NCI-H1436 treated with DMSO at 0.1 percent for 48 hours (cell line): ENCODE measurements at places on chromosomes 16 and 17.

GRCh38 chr17:46768540-46768870 is 50.0 kb downstream of the WNT3 start:
- DNase-seq, result no peak

DNA sequence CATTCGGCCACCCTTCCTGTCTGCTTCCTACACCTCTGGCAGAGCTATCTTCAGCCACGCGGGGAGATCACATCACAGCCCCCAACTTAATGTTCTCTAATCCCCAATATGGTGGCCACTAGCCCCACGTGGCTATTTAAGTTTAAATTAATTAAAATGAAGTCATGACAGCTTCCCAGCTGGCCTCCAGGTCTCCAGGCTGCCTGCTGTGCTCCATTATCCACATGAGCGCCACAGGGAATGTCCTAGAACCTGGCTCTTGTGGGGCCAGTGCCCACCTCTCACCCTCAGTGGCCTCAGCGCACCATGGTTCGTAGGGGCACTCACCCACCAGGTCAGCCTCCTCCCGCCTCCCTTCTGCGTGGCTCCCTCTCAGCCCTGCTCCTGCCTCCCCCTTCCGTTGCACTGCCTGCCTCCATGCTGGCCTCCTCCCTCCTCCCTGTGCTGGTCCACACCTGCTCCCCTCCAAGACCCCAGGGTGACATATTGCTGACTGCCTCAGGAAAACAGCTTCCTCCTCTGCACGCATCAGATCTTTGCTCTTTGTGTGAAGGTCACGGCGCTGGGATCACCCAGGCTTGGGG is 47.7 kb downstream of the IRF8 start:
- no peak for DNase-seq

GRCh38 chr16:58940609-58941008 is 206.5 kb upstream of the GOT2 start:
- no peak for DNase-seq

GRCh38 chr16:23863511-23864422 is 28.0 kb downstream of the PRKCB start:
- DNase-seq, result no peak

GRCh38 chr16:85019659-85020245 is 7.8 kb upstream of the KIAA0513 start:
- DNase-seq, result no peak

- DNase-seq, result no peak
Observed at GRCh38 chr17:50337956-50338355, 8.0 kb upstream of the XYLT2 start.

- no peak for DNase-seq
Observed at GRCh38 chr17:71276079-71276478, 844.7 kb upstream of the SOX9 start.

- no peak for DNase-seq
Observed at GRCh38 chr17:45971698-45972141, 27.3 kb upstream of the STH start.

DNA sequence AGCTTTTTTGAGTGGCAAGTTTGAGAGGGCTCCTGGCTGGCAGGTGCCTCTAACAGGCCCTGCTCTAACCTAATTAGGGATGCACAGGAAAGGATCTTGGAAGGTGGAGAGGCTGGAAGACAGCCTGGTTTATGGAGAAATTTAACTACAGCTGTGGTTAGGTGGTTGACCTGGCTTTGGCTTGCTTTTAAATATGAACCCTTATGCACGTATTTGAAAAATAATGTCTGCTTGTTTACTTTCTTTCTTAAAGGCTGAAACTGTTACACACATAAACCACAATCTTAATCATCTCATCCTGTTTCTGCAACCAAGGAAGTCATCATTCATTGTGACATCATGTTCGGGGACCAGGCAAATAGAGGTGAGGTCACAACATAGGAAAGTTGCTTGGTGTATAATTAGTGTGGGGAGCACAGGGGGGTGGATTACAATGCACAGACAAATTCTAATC is 23.1 kb upstream of the DHRS13 start:
- DNase-seq, result no peak

- DNase-seq, result no peak
Observed at GRCh38 chr16:9407206-9407758, 315.8 kb downstream of the HAPSTR1 start.

DNA sequence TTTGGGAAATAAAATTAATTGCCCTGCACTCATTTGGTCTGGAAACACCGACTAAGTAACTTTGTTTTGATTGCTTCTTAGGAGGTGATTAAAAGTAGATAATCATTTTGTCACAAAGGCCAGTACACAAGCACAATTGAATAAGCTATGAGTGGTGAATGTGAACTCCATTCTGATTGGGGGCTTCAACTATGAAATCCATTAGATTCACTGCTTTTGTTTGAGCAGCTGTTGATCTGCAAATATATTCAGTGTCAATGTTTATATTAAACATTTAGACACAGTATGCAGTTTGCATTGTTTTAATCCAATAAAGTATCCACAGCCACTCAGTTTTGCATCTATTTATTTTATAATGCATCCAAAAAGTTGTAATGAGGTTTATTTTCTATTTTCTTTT is 817.5 kb downstream of the CDH11 start:
- DNase-seq, result no peak

- DNase-seq, result no peak
Observed at GRCh38 chr17:14774774-14775173, 473.9 kb downstream of the HS3ST3B1 start.

DNA sequence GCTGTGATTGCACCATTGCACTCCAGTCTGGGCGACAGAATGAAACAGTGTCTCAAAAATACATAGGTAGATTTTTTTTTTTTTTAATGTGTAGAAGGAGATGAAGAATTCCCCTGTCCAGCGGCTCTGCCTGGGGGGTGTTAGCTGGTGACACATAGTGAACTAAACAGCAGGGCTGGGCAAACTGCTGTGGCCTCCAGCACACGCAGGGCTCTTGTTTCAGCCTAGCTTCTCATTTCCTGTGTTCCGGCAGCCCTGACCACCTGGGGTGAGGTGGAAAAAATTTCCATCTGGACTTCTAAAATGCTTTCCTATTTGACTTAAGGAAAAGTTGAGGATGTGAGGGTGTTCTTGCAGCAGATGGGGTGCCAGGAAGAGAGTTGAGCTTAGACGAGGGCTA is 33.3 kb upstream of the RGS9 start:
- DNase-seq, result no peak

- DNase-seq, result no peak
Observed at GRCh38 chr17:74971842-74972106, 785 bp downstream of the HID1 start.

GRCh38 chr16:2042986-2043666 is 4.5 kb downstream of the NTHL1 start:
- DNase-seq, result no peak

- DNase-seq, result no peak
Observed at GRCh38 chr17:77189148-77189547, 48.4 kb downstream of the SEC14L1 start.

DNA sequence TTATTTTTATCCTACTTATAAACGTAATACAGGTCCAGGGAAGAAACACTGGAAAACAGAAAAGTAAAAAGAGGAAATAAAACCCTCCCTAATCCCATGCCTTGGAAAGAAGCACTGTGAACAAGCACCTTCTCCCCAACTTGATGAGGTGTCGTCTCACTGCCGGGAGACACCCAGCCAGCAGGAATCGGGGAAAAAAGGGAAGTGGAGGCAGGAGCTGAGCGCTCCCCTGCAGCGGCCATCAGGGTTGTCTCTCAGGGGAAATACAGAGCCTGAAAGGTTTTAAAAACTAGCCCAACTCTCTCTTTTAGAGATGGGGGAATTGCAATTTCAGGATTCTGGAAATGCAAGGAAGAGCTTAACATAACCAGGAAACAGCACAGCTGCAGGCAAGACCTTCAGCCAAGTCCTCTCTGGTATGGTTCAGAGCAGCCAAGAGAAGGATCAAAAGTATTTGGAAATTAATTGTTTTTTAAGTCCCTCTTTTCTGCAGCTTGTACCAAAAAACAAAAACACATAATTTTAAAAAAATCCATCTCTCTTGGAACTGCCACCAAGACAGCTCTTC is 96.3 kb upstream of the RCVRN start:
- no peak for DNase-seq

GRCh38 chr17:83201206-83202001 is 122.0 kb downstream of the METRNL start:
- no peak for DNase-seq

- no peak for DNase-seq
Observed at GRCh38 chr16:5379954-5380353, 282.4 kb upstream of the EEF2KMT start.

- no peak for DNase-seq
Observed at GRCh38 chr17:1076299-1076981, 79.5 kb downstream of the TIMM22 start.

DNA sequence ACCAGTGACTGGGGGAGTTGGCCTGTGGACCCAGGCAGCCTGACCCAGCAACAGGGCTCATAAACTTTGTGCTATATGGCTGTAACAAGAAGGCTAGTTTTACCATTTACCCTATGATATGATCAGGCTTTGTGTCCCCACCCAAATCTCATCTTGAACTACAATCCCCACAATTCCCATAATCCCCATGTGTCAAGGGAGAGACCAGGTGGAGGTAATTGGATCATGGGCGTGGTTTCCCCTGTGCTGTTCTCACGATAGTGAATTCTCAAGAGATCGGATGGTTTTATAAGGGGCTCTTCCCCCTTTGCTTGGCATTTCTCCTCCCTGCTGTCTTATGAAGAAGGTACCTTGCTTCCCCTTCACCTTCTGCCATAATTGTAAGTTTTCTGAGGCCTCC is 111.2 kb upstream of the NLRP1 start:
- no peak for DNase-seq

DNA sequence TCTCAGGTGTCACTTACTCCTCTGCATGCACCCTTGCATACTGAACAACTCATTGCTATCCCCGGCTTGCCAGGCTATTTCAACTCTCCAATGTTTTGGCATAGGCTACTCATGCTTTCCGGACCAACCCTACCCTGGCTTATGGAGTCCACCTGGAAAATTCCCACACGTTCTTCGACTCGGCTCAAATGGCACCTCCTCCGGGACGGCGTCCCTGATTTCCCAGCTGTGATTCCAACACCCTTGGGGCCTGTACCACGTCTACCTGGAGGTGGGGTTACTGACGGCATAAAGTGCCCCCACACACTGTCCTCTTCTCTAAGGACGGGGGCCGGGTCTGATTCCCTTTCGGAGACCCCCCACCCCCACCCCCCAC is 498 bp downstream of the SMYD4 start:
- no peak for DNase-seq

GRCh38 chr16:50469744-50470321 is 78.4 kb upstream of the NKD1 start:
- DNase-seq, result no peak

DNA sequence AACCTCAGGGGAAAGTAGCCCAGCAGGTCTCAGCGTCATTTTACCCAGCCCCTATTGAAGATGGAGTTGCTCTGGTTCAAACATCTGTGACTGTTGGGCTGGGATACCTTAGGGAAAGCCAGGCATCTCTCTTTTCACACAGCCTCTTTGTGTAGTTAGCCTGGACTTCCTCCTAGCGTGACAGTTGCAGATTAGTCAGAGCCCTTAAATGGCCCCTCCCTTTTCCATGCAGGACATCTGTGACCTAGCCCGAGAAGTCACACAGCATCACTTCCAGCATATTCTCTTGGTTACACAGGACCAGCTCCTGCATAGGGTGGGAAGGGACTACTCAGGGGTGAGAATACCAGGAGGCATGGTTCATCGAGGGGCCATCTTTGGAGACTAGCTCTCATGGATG is 375.0 kb upstream of the RBFOX1 start:
- DNase-seq, result no peak

DNA sequence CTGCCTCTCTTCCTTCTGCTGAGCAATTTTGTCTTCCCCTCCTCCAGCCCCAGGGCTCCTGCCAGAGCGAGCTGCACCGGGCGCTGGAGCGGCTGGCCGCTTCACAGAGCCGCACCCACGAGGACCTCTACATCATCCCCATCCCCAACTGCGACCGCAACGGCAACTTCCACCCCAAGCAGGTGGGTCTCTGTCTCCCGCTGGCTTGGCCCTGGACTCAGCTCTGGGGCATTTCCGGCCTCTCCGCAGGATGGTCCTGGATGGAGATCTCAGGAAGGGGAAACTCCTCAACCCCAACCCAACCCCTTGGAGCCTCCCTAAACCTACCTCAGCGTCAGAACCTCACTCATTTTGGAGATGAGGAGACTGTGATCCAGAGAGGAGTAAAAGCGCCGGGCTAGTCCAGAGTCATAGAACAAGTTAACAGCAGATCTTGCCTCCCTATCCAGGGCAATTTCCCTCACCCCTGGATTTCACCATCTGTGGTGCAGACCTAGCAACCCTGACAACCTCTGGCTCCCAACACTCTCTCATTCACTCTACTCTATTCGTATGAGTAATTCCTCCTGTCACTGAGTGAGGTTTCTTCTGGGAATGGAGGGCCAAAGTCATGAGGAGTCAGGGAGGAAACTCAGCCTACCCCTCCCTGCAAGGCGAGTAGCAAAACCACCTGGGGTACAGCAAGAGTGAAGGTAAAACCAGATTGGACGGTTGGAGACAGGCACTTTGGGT is 10.8 kb downstream of the IGFBP4 start:
- DNase-seq, result no peak

- DNase-seq, result no peak
Observed at GRCh38 chr17:36808180-36808661, 129.1 kb upstream of the LHX1 start.

DNA sequence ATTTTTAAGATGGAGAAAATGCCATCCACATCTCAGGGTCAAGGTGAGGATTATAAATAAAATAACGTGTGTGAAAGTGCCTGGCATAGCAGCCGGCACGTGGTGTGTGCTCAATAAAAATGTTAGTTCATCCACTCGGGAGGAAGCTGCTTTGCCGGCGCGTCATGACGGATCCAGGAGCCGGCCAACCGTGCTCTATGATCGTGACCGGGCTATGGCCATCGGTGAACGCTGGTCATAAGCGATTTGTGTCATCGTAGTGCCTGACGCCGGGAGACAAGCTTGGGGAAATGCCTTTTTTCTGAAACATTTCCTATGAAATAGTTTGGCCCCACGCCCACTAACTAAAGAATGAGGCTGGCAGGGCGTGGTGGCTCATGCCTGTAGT is 74.0 kb downstream of the CMC2 start:
- no peak for DNase-seq

DNA sequence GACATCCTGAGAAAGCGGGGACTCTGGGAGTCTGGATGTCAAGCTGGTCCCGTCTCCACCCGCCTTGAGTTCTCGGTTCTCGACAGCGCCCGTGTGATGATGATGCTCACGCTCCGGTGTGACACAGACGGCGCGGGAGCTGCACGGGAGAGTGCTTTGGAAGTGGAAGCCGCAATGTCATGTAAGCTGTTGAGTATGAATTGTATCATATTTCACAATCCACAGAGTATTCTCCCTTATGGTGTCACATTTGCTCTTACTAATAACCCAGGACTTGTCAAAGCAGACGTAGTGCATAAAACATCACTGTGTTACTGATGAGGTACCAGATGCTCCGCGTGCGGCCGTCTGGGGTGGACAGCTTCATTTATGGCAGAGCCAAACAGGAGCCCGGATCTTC is 217.5 kb upstream of the CHMP6 start:
- no peak for DNase-seq

DNA sequence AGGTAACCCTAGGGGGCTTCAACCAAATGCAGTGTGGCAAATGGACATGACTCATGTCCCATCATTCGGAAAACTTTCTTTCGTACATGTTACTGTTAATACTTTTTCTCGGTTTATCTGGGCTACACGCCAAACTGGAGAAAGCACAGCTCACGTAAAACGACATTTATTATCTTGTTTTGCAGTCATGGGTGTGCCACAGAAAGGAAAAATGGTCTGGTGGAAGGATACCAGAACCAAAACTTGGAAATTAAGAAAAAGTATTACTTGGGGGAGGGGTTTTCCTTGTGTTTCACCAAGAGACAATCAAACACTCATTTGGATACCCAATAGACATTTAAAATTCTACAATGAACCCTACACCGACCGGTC is 23.6 kb downstream of the ALOX15B start:
- DNase-seq, result no peak

GRCh38 chr17:60901806-60902205 is 224.2 kb downstream of the BCAS3 start:
- no peak for DNase-seq
